CD4-positive, alpha-beta memory T cell (primary cell): ENCODE measurements at places on chromosomes 16 and 17.

GRCh38 chr17:57517273-57517631, 227.8 kb downstream of the CCDC182 start:
- no peak for DNase-seq

DNA sequence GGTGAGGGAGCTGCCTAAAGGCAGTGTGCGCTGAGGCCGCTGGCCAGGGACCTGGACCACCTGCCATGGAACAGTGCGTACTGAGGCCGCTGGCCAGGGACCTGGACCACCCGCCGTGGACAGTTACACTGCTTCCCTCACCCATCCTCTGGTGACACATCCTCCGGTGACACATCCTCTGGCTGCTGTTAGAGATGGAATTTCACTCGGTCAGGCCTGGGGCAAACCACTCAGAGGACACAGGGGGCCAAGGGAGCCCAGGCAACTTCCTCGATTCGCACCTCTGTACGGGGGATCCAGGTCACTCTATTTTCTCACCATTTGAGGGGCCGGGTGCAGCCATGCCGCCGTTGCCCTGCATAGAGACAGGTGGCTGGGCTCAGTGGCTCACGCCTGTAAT, 32.4 kb upstream of the RPTOR start:
- DNase-seq: no peak

DNA sequence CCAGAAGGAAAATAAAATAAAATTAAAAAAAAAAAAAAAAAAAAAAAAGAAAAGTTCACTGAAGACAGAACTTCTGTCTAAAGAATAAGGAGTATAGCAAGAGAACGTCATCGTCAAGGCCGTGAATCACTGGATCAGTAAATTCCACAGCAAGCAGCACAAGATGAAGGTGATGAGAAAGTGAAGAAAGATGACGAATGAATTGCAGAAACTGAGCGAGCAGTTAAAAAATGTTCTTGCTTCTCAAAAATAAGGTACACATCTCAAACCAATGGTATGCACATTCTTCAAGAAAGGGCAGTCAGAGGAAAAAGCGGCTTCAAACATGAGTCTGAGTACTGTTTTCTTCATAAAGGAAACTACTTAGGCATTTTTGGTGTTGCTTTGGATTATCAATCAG, 104.7 kb downstream of the SMG6 start:
- DNase-seq: no peak

DNA sequence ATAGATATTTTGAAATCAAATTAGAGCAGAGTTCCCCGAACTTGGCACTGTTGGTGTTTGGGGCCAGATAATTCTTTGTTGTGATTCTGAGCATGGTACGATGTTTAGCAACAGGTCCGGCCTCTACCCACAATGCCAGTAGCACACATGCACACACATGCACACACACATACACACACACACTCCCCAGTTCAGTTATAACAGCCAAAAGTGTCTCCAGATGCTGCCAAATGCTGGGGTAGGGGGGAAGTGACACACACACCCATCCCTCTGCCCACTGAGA, 96.8 kb upstream of the PSMD7 start:
- DNase-seq: no peak

- peak; percentile 24 for DNase-seq
Measured at GRCh38 chr17:11644265-11645212, 46.3 kb downstream of the DNAH9 start.

GRCh38 chr17:74464730-74465377, 1.6 kb upstream of the CD300A start:
- no peak for DNase-seq

DNA sequence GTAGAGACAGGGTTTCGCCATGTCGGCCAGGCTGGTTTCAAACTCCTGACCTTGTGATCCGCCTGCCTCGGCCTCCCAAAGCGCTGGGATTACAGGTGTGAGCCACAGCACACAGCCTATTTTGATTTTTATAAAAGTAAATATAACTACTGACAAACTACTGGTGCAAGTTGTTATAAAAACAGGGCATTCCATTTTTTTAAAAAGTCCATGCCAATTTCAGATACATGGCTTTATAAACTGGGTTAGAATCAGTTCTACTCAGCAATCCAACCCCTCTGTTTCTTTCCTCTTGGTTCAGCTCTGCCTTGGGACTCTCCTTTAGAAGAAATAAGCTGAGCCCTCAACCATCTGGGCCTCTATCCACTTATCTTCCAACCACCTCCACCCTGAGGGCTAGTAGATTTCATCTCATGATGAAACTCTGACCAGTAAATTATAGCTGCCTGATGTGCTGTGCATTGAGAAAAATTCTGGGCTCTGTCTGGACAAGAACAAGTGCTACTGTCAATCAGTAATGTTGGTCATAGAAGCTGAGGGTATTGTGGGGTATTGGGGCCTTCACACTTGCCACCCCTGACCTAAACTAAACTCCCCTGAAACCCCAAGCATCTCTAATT, 10.2 kb downstream of the RANBP10 start:
- no peak for DNase-seq

- no peak for DNase-seq
Measured at GRCh38 chr17:65696739-65697394, 135.4 kb upstream of the AXIN2 start.

- DNase-seq: peak; percentile 72
Measured at GRCh38 chr17:57243171-57243622, 13.1 kb upstream of the MSI2 start.

GRCh38 chr16:72172105-72173034, at the start of gene PMFBP1:
TSS of gene PMFBP1 (minus strand) at chr16:72172155. CDS start at chr16:72171208, 947 bp downstream.
- DNase-seq: no peak
